CD4-positive, alpha-beta T cell (primary cell): ENCODE measurements at places on chromosomes 6 and 20. TPM values are rescaled to one million over a fixed set of nuclear protein-coding genes. Genes with fewer than 3 reads are reported as not detected.

MOXD1 gene
- total RNA-seq = not detected

OARD1 gene
- 30.1 TPM for total RNA-seq

DNAJC5 gene
- 22.5 TPM for total RNA-seq

NT5E gene
- 3.3 TPM for total RNA-seq

MAP3K5 gene
- 12.9 TPM for total RNA-seq

PPP1R3G gene
- not detected for total RNA-seq

OLIG3 gene
- not detected for total RNA-seq

ZNF831 gene
- total RNA-seq = 25.9 TPM

TCF21 gene
- total RNA-seq = not detected

TRIM10 gene
- not detected for total RNA-seq

EPHA7 gene
- total RNA-seq = not detected

TOX2 gene
- total RNA-seq = 3.9 TPM

FAM217A gene
- not detected for total RNA-seq

ARHGAP40 gene
- not detected for total RNA-seq

TREM1 gene
- total RNA-seq = 2.8 TPM

NELFCD gene
- 97.0 TPM for total RNA-seq

EEF1A2 gene
- 0.92 TPM for total RNA-seq

TRIM31 gene
- not detected for total RNA-seq

NKAIN4 gene
- not detected for total RNA-seq

DUSP15 gene
- total RNA-seq = not detected

CST5 gene
- not detected for total RNA-seq

PLG gene
- total RNA-seq = not detected
